Omental fat pad (tissue), 4 donors: ENCODE measurements at places on chromosomes 2 and 18. TPM values are rescaled to one million over a fixed set of nuclear protein-coding genes. Genes with fewer than 3 reads are reported as not detected.

GRCh38 chr18:46148810-46149209, 44.6 kb downstream of the HAUS1 start:
- DNase-seq = no peak

GRCh38 chr18:51070545-51070944, 40.5 kb downstream of the SMAD4 start:
- no peak for DNase-seq

GRCh38 chr18:63237881-63238692, 81.5 kb downstream of the BCL2 start:
- DNase-seq = no peak

- no peak for DNase-seq
Observed at GRCh38 chr2:101427240-101427639, 39.9 kb upstream of the CREG2 start.

GRCh38 chr18:33750366-33750765, 172.3 kb downstream of the ASXL3 start:
- DNase-seq = no peak

DNA sequence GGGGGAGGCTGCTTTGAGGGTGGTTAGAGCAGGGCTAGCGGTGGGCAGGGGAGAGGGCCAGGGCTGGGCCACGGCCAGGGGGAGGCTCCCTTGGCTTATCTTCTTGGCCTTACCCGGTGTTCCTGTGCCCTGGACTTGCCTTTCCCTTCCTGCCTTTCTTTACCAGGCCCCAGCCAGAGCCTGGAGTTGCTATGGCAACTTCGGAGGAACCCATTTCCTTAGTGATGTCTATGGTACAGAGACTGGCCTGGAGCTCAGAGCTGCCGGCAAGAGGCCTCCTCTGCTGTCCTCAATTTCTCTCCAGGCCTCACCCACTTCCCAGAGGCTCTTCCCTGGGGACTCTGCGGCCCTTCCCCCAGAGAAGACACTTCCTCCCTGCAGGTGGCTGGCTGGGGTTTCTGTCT, 11.5 kb downstream of the SPEG start:
- no peak for DNase-seq

DNA sequence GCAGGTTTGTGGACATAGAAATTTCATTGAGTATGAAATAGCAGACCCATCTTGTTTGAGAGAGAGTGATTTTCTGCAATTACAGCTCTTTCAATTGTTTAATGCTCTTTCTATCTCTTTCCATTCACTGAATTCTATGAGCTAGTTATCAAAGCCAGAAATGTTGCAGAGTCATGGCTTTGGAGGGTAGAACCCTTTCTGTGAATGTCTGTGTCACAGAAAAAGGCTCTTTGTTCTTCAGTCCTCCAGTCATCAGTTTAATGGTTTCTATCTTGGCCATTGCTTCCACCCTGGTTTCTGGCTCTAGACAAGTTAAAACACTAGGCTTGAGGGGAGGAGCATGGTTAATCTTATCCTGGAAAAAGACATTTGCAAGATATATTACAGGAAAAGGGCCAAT, 655.0 kb downstream of the STK39 start:
- DNase-seq = no peak

DNA sequence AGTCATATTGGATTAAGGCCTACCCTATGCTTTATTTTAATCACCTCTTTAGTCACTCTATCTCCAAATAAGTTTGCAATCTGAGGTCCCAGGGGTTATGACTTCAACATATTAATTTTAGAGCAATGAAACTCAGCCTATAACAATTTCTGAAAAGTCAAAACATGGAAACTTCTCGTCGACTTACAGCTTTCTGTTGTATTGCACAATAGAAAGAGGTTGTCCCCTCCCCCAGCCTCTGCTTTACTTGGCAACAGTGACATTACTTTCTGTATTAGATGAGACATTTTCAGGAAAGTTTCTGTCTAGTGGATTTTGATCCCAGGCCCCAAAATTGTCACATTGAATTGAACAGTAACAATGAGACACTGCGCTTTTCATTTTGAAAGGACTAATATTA, 326.4 kb downstream of the THSD7B start:
- no peak for DNase-seq

DNA sequence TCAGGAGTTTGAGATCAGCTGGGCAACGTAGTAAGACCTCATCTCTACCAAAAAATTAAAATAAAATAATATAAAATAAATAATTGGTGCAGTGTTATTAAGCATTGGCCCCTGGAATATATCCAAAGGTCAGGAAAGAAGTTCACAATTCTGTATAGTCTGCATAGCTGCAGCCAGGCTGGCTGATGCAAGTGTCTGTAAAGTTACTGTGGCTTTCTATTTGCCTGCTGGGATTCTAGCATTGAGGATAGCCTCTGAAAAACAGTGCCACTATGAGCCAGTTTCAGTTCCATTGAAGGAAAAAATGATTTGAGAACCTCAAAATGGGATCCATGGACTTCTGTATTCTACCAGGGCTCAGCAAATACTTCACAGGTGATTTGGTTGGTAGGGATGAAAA, 208.6 kb downstream of the PARD3B start:
- no peak for DNase-seq

DNA sequence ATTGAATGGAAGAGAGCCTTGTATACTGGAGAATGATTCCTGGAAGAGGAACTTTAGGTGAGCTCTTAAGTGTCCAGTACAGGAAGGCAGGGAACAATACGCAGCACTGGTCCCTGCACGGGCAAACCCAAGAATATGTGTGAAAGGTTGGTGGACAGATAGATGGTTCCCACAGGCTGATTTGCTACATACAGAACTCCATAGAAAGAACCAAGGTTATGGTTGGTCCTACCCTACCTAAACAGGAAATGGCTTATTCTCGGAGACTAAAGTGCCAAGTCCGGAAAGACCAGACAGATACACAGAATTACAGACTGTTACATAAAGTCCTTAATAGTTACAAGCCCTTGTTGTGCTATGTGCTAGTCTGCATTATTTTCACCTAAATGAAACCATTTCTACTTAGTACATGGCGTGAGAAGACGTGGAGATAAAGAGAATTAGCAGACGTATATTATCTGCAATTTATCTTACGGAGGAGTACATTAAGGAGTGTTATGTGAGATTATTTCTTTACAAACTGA, 1.2 kb downstream of the REV1 start:
- DNase-seq = no peak

DNA sequence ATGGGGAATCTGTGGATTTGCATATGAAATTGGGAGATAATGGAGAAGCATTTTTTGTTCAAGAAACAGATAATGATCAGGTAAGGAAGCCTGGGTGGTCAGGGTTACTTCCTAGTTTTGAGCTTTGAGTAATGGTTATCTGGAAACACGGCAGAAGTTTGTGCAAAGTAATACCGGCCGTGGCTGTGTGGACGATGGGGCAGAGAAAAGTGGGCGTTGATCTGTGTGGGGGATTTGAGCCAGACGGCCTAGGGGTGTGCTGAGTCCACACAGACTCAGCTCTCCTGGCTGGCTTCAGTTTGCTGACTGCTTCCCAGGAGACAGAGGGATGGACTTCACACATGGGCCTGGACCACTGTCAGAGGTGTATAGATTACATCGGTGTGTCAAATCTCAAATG, 21.3 kb downstream of the LPIN1 start:
- no peak for DNase-seq

Gene REG3A
- total RNA-seq = not detected

Gene KCNG3
- total RNA-seq = 1.1 TPM

Gene NTSR2
- total RNA-seq = 0.28 TPM

Gene FAM161A
- 1.9 TPM for total RNA-seq

Gene OSR1
- 39.9 TPM for total RNA-seq

Gene EMILIN1
- 62.7 TPM for total RNA-seq

Gene MOGAT1
- total RNA-seq = 0.95 TPM
